Activated naive CD8-positive, alpha-beta T cell treated with anti-CD3 and anti-CD28 coated beads, Interleukin-2, amount 10 ng/mL, durations not matched to agents 7 days and 5 days (primary cell): ENCODE measurements at places on chromosomes 2 and 18.

DNA sequence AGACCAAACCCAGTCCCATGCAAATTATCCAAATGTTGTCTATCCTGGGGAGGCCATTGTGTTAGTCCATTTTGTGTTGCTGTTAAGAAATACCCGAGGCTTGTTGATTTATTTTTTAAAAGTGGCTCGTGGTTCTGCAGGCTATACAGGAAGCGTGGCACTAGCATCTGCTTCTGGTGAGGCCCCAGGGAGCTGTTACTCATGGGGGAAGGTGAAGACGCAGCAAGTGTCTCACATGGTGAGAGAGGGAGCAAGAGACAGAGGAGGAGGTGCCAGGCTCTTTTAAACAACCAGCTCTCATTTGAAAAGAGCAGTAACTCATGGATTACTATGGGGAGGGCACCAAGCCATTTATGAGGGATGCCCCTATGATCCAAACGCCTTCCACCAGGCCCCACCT lies 80.3 kb upstream of the ARL4C start:
- no peak for DNase-seq

DNA sequence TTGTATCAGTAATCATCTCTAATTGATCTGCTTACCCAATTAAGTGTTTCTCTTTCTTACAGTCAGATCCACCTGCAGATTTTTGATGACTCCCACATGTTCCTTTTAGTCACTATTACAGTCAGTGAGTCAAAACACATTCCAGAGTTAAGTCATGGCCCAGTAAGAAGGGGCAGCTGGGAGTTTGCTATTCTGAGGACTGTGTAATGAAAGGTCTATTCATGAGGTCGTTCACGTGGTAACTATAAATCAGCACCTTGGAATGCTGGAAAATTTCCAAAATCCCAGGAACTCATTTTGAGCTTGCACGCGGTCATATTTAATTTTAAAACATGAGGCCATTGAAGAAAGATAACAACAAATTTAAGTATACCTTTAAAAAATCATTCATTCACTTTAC lies 252.5 kb downstream of the XIRP2 start:
- no peak for DNase-seq

- no peak for DNase-seq
These were observed 32.3 kb downstream of the GPC1 start for GRCh38 chr2:240467659-240468302.

GRCh38 chr2:64482765-64483504 lies 29.0 kb downstream of the LGALSL start:
- no peak for DNase-seq

- no peak for DNase-seq
These were observed 24.5 kb upstream of the LPIN2 start for GRCh38 chr18:3037423-3037915.

GRCh38 chr2:36371928-36372391 lies 16.4 kb downstream of the CRIM1 start:
- no peak for DNase-seq

- DNase-seq = no peak
These were observed 87.8 kb upstream of the UPP2 start for GRCh38 chr2:158013891-158014290.

GRCh38 chr2:222480497-222480896 lies 56.2 kb downstream of the SGPP2 start:
- no peak for DNase-seq

GRCh38 chr2:120683701-120684100 lies 52.0 kb upstream of the GLI2 start:
- no peak for DNase-seq

DNA sequence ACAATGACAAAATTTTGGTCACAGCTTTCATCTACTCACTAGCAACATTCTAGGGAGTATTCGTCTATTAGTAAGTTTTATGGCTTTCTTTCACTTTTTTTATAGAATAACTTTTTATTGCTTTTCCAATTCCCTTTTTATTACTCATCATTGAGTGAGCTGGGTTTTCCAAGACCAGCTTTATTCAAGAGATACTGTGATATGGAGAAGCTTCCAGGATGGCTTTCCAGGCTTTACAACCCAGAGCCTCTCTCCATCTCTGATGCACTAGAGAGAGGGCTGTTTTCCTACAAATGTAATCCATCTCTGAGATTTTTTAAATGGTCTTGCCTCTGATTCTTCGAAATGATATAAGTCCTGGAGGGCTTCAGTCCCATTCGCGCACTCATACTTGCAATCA lies 118.3 kb downstream of the LDLRAD4 start:
- no peak for DNase-seq

GRCh38 chr18:2087877-2088673 lies 483.2 kb downstream of the METTL4 start:
- DNase-seq = no peak

- no peak for DNase-seq
These were observed 182.9 kb downstream of the VWC2L start for GRCh38 chr2:214593727-214594126.

- no peak for DNase-seq
These were observed 91.5 kb downstream of the MYCN start for GRCh38 chr2:16031848-16032159.

DNA sequence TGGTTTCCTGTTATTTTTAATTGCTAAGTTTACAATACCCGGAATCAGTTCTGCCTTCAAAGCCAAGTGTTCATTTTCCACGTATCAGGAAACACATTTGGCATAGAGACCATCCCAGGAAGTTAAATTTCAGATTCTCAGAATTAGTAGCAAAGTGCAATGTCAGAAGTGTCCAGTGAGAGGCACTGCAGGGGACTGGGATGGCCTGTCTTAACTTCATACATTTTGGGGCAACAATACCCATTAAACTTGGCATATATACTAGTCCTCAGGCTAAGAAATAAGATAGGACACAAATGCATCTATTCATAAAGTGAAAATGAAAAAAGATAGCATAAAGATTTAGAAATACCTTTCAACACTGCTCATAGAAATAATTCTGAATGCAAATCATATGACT lies 1.5 kb upstream of the IL1RL2 start:
- DNase-seq = no peak

- no peak for DNase-seq
These were observed 124.7 kb downstream of the PPP1R1C start for GRCh38 chr2:182110347-182110746.

DNA sequence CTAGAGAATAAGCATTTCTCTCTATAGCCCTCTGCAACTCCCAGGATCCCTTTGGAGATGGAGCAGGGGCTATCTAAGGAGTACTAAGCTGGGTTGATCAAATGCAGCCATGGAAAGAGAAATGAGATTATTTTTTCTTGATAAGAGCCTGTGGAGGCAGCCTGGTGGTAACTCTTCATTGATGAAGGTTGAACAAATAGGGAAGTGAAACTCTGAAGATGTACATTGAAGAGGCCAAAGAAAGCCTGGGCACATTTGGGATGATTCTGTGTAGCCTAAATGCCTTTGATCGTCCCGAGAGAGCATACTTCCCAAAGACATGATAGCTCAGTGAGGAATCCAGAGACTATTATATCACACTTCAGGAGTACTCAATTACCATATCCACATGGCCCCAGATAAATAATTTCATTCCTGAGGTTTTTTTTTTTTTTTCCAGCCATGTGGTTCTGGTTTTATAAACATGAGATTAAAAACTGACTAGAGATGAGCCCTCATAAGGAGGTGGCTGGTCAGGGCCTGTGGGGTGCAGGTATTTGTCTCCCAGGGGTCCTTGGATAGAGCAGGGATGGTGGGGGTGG lies 192.5 kb downstream of the TPGS2 start:
- DNase-seq = no peak
